ENCODE measurements at places on chromosomes 1 and 21.

- DNase-seq, result no peak
Observed at GRCh38 chr1:157691285-157691920, 9.2 kb downstream of the FCRL3 start.

DNA sequence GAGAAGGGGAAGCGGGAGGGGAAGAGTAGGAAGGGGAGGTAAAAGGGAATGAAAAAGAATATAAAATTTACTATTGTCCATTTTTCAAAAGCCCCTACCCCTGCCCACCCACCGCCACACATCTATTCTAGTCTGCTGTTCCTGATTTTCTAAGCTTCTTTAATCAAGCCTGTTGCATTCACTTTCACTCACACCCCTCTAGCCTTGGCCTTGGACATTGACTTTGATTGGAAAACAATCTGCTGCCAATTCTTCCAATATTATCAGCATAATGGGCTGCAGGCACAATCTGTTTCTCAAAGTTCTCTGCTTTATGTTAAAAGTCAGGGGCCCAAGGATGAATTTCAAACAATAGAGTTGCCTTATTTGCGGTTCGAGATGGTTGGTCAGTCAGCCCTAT is 281.2 kb downstream of the SETD4 start:
- no peak for DNase-seq

- DNase-seq, result no peak
Observed at GRCh38 chr1:200962631-200963030, 60.9 kb downstream of the KIF21B start.

- DNase-seq, result no peak
Observed at GRCh38 chr1:173444757-173445156, 32.4 kb upstream of the PRDX6 start.
